Gastrocnemius medialis (tissue), 4 donors: ENCODE measurements at places on chromosomes 13 and 19. TPM values are rescaled to one million over a fixed set of nuclear protein-coding genes. Genes with fewer than 3 reads are reported as not detected.

DNA sequence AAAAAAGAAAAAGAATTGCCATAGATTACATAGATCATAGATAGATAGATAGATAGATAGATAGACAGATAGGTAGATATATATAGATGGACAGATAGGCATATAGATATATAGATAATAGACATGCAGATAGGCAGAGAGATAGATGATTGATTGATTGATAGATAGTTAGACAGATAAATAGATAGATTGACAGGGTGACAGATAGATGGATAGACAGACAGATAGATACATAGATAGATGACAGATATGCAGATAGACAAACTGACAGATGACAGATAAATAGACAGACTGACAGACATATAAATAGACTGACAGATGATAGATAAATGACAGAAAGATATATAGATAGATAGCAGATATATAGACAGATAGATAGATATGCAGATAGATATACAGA is 474.0 kb downstream of the IRS2 start:
- no peaks in the 10 kb centered on the region for H3K4me1 ChIP-seq
- no peaks in the 10 kb centered on the region for H3K36me3 ChIP-seq
- DNase-seq: no peak
- H3K27ac ChIP-seq: no peak overlapping the region
- H3K4me3 ChIP-seq: no peak overlapping the region

GRCh38 chr13:34833562-34834182 is 108.4 kb upstream of the NBEA start:
- no peaks in the 10 kb centered on the region for H3K27me3 ChIP-seq
- H3K27ac ChIP-seq: no peak overlapping the region
- no peaks in the 10 kb centered on the region for H3K4me1 ChIP-seq
- H3K36me3 ChIP-seq: no peaks in the 10 kb centered on the region

GRCh38 chr19:4524808-4525562 is 6.7 kb upstream of the PLIN4 start:
- H3K4me3 ChIP-seq: no peak overlapping the region
- peak overlapping the region; percentile 22 for H3K27ac ChIP-seq
- no peaks in the 10 kb centered on the region for H3K36me3 ChIP-seq
- no peaks in the 10 kb centered on the region for H3K27me3 ChIP-seq
- no peaks in the 10 kb centered on the region for H3K4me1 ChIP-seq
- DNase-seq: peak; percentile 50

Gene IFNL1
- not detected for total RNA-seq

GRCh38 chr19:17107546-17108452 is 32.2 kb downstream of the MYO9B start:
- peaks cover 7% of the 10 kb centered on the region for H3K36me3 ChIP-seq
- no peak overlapping the region for H3K4me3 ChIP-seq
- no peaks in the 10 kb centered on the region for H3K27me3 ChIP-seq
- DNase-seq: peak; percentile 86

- no peak overlapping the region for H3K4me3 ChIP-seq
- H3K36me3 ChIP-seq: no peaks in the 10 kb centered on the region
- no peak for DNase-seq
- peak overlapping the region; percentile 37 for H3K27ac ChIP-seq
- no peaks in the 10 kb centered on the region for H3K4me1 ChIP-seq
Observed at GRCh38 chr13:110293649-110294048, 13.3 kb downstream of the COL4A1 start.

DNA sequence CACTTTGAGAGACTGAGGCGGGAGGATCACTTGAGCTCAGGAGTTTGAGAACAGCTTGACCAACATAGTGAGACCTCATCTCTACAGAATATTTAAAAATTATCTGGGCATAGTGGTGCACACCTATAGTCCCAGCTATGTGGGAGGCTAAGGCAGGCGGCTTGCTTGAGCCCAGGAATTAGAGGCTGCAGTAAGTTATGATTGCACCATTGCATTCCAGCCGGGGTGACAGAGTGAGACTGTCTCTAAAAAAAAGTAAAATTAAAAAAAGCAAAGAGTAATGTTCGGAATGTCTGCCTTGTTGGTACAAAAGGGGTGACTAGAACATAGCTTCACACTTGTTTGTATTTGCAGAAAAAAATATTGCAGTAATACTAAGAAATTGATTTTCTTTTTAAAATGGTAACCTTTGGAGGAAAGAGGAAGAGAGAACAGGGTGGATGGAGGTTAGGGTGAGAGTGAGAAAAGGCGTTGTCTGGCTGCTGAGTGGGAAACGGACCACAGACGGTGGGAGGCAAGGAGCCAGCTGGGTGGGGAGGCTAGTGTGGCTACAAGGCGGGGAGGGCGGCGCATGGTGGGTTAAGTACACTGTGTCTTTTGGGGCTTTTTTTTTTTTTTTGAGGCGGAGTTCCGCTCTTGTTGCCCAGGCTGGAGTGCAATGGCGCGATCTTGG is 10.2 kb downstream of the PPP1R14A start:
- DNase-seq: no peak
- H3K27ac ChIP-seq: peak overlapping the region; percentile 25
- H3K4me3 ChIP-seq: no peak overlapping the region
- no peaks in the 10 kb centered on the region for H3K27me3 ChIP-seq
- H3K36me3 ChIP-seq: no peaks in the 10 kb centered on the region
- peaks cover 6% of the 10 kb centered on the region for H3K4me1 ChIP-seq

GRCh38 chr13:43666403-43666802 is 120.4 kb downstream of the ENOX1 start:
- no peaks in the 10 kb centered on the region for H3K27me3 ChIP-seq
- H3K4me1 ChIP-seq: peaks cover 3% of the 10 kb centered on the region
- no peak overlapping the region for H3K4me3 ChIP-seq
- no peak for DNase-seq

DNA sequence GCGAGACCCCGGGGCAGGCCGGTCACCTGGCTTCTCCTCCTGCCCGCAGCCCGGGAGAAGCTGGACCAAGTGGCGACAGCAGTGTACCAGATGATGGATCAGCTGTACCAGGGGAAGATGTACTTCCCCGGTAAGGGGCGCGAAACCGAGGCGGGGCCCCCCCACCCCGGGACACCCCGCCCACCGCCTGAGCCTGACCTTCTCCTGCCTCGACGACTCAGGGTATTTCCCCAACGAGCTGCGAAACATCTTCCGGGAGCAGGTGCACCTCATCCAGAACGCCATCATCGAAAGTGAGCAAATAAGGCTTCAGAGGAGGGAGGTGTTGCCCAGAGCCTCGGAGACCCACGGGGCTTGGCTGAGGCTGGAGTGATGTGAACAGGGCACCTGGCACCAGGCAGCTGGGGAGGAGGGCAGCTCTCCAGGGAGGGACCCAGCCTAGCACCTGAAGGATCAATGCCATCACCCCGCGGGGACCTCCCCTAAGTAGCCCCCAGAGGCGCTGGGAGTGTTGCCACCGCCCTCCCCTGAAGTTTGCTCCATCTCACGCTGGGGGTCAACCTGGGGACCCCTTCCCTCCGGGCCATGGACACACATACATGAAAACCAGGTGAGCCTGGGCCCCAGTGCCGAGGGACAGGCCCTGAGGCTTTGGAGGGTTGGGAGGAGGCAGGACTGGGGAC is 629 bp downstream of the IZUMO4 start:
- peak overlapping the region; percentile 84 for H3K27ac ChIP-seq
- H3K4me3 ChIP-seq: peak overlapping the region; percentile 54
- no peaks in the 10 kb centered on the region for H3K27me3 ChIP-seq
- H3K4me1 ChIP-seq: peaks cover 32% of the 10 kb centered on the region

DNA sequence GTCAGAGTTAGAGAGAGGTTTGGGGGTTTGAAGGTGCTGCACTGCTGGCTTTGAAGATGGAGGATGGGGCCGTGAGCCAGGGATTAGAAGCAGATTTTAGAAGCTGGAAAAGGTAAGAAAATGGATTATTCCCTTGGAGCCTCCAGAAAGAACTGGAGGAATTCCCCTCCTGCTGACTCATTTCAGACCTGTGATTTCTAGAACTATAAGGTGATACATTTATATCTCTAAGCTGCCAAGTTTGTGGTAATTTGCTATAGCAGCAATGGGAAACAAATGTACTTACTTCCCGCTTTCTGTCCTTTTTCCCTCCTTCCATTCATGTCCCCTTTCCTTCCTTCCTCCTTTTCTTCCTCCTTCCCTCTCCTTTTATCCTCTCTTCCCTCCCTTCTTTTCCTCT is 78.5 kb upstream of the PCDH8 start:
- no peak overlapping the region for H3K4me3 ChIP-seq
- no peak for DNase-seq
- no peaks in the 10 kb centered on the region for H3K27me3 ChIP-seq
- H3K4me1 ChIP-seq: no peaks in the 10 kb centered on the region
- no peak overlapping the region for H3K27ac ChIP-seq
- H3K36me3 ChIP-seq: no peaks in the 10 kb centered on the region

Gene SERPINE3
- not detected for total RNA-seq

Gene BEST2
- total RNA-seq: 0.63 TPM

- H3K4me1 ChIP-seq: peaks cover 5% of the 10 kb centered on the region
- no peak overlapping the region for H3K27ac ChIP-seq
- no peak for DNase-seq
- no peaks in the 10 kb centered on the region for H3K36me3 ChIP-seq
- H3K27me3 ChIP-seq: no peaks in the 10 kb centered on the region
Observed at GRCh38 chr19:49315111-49315510, 9.9 kb downstream of the SLC6A16 start.

DNA sequence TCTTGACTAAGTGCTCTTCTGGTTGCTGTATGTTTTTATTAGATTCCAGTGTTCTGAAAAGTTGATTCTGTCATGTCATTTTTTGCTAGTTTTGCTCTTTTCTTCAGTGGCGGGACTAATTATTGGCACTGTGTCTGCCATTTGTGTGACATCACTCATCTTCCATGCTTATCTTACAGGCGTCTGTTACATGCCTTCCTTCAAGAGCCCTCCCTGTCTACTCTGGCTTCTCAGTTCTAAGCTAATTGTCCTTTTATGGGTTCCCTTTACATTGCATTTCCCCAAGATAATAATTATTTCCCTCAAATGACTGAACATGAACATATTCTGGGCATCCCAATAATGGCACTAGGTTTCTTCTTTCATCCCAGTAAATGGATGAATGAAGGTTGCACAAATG is 459.1 kb downstream of the DCT start:
- H3K27me3 ChIP-seq: no peaks in the 10 kb centered on the region
- DNase-seq: no peak
- H3K36me3 ChIP-seq: no peaks in the 10 kb centered on the region
- H3K27ac ChIP-seq: no peak overlapping the region
- H3K4me3 ChIP-seq: no peak overlapping the region

GRCh38 chr13:34038541-34039068 is 220.7 kb downstream of the RFC3 start:
- H3K27ac ChIP-seq: no peak overlapping the region
- no peak for DNase-seq
- H3K4me1 ChIP-seq: no peaks in the 10 kb centered on the region
- no peaks in the 10 kb centered on the region for H3K27me3 ChIP-seq
- H3K36me3 ChIP-seq: no peaks in the 10 kb centered on the region

Gene PSG7
- total RNA-seq: not detected

DNA sequence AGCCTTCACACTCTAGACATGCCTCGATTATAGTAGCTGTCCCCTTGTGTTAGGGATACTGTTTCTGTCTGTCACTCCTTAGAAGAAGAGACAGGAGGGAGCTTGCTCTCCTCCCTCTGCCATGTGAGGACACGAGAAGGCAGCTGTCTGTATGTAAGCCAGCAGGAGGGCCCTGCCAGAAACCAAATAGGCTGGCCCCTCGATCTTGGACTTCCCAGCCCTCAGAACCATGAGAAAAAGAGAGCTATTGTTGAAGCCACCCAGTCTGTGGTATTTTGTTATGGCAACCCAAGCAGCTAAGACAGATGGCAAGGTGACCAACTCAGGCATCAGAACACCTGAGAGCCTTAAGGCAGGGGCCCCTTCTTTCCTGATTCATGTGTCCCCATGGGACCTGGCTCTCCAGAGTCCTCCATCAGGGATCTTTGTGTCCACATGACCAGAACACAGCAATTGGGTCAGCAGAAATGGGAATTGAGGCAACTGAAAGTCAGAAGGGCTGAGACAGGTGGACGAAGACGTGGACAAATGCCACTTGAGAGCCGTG is 65.6 kb upstream of the NPAS1 start:
- no peak for DNase-seq
- H3K27me3 ChIP-seq: no peaks in the 10 kb centered on the region
- H3K4me3 ChIP-seq: no peak overlapping the region
